ENCODE measurements at places on chromosomes 2 and 18.

DNA sequence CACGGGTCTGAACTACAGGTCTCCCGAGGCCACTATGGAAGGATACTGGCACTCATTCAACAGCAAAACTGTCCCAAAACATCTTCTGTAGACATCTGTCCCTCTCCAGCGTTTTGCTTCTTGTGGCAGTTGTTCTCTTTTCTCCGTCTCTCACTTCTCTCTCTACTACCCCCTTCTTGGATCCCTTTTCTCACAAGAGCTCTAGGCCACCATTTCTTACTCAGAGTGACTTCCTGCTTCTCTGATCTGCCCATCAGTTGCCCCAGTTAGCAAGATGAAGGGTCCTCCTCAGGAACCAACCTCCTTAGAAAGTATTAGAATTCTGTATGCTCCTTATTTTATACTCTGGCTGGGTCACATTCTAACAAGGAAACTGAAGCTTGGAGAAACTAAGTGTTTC lies 32.6 kb downstream of the BCL2 start:
- no peak for DNase-seq

DNA sequence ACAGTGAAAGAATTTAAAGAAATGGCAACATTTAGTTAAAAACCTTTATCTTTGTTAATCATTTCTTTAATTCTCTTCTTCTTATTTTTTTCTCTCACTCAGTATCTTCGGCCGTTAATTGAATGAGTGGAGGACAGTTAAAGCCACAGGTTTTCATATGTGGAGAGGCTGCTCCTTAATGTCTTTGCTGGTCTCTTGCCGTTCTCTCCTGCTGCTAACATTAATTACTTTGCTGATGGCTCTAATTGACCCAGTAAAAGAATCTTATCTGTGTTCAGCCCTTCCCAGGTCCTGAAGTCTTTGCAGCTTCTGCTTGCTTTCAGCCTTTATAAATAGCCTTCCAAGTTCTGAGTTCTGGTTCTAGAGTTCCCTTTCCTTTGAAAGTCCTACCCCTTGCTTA lies 77.1 kb downstream of the ADAM23 start:
- DNase-seq: no peak

DNA sequence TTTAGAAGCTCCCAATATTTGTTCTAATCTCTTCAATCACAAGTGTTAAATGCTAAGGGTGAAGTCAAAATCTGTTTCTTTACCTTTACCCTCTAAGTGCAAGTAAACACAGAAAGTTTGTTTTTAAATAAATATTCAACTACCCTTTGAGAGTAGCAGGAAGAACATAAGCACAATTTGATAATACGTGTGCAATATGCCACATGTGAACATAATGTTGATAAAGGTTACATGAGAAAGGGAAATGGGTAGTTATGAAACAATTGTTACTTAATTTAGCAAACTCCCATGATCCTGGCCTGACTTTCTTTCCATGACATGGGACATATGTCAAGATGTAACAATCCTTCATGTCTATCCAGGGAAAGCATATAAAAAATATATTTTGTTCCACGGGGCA lies 7.1 kb downstream of the SPRED2 start:
- no peak for DNase-seq

- no peak for DNase-seq
Observed at GRCh38 chr18:62763101-62763521, 47.8 kb downstream of the PHLPP1 start.

- DNase-seq: no peak
Observed at GRCh38 chr18:54883816-54884604, 55.7 kb downstream of the RAB27B start.

- DNase-seq: no peak
Observed at GRCh38 chr18:23819001-23819400, 129.7 kb downstream of the LAMA3 start.
